ENCODE measurements at places on chromosomes 3 and 15. TPM values are rescaled to one million over a fixed set of nuclear protein-coding genes. Genes with fewer than 3 reads are reported as not detected.

The XYLB gene
- polyA plus RNA-seq, result 1.5 TPM

The GOLGA8T gene
- polyA plus RNA-seq, result not detected

GRCh38 chr3:177426878-177427495, 229.7 kb upstream of the TBL1XR1 start:
- H3K4me1 ChIP-seq, result peaks cover 29% of the 10 kb centered on the region
- H3K27me3 ChIP-seq, result peaks cover 3% of the 10 kb centered on the region
- peaks cover 3% of the 10 kb centered on the region for H3K36me3 ChIP-seq
- H3K27ac ChIP-seq, result peak overlapping the region; percentile 85
- H3K4me3 ChIP-seq, result peak overlapping the region; percentile 65

The GRK7 gene
- 0.09 TPM for polyA plus RNA-seq

GRCh38 chr3:14148041-14148985, 23.5 kb downstream of the TMEM43 start:
- peak overlapping the region; percentile 93 for H3K27ac ChIP-seq
- H3K36me3 ChIP-seq, result peaks cover 16% of the 10 kb centered on the region
- peaks cover 30% of the 10 kb centered on the region for H3K4me1 ChIP-seq

DNA sequence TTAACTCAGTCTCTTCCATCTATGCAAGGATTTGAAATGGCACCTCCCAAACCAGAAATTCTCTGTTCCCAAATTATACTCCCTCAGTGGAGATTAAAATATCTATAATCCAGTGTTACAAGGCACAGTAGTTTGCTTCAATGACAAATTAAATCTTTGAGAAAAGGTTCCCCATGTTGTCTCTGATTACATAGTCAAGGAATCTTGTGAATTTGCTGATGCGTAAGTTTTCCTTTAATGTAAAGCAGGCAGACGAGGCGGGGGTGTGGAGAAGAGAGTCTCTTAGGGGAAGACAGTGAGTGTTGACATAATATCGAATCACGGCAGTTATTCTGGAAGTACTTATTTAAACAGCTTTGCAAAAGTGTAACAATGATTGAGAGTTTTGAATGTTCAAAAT, 236.4 kb upstream of the RARB start:
- DNase-seq, result no peak
- H3K4me1 ChIP-seq, result no peaks in the 10 kb centered on the region
- H3K27me3 ChIP-seq, result no peaks in the 10 kb centered on the region
- no peak overlapping the region for H3K27ac ChIP-seq
- no peak overlapping the region for H3K4me3 ChIP-seq
- no peaks in the 10 kb centered on the region for H3K36me3 ChIP-seq

The ACSBG1 gene
- 0.07 TPM for polyA plus RNA-seq

GRCh38 chr3:146814601-146815315, 209.6 kb upstream of the PLSCR5 start:
- H3K36me3 ChIP-seq, result no peaks in the 10 kb centered on the region
- no peak for DNase-seq
- no peak overlapping the region for H3K4me3 ChIP-seq

The MORC1 gene
- polyA plus RNA-seq, result not detected

DNA sequence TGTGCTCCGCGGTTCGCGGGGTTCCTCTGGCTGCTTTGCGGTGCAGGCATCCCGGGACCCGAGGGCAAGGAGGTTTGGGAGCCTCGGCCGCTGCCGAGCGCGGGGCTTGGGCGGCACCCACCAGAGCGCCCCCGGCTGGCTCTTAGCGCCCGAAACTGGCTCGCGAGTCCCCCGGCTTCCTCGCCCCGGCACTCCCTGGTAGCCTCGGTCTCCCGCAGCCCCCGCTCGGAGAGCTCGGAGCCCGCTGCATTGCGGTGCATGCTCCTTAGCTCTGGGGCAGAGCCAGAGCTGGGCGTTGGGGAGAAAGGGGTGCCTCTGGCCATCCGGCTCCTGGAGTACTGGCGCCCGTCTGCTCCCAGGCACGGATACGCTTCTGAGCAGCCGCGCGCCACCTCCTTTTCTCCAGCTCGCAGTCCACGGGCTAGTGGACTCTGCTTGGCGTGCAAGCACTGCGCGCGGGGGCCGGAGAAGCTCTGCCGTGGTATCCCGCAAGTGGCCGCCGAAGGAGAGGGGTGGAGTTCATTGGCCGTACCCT, 753 bp downstream of the EPHB1 start:
- no peaks in the 10 kb centered on the region for H3K36me3 ChIP-seq
- peaks cover 10% of the 10 kb centered on the region for H3K4me1 ChIP-seq
- H3K27me3 ChIP-seq, result peaks cover 4% of the 10 kb centered on the region
- no peak overlapping the region for H3K4me3 ChIP-seq
- DNase-seq, result no peak
- H3K27ac ChIP-seq, result no peak overlapping the region

The CSNK1G1 gene
- 11.6 TPM for polyA plus RNA-seq

DNA sequence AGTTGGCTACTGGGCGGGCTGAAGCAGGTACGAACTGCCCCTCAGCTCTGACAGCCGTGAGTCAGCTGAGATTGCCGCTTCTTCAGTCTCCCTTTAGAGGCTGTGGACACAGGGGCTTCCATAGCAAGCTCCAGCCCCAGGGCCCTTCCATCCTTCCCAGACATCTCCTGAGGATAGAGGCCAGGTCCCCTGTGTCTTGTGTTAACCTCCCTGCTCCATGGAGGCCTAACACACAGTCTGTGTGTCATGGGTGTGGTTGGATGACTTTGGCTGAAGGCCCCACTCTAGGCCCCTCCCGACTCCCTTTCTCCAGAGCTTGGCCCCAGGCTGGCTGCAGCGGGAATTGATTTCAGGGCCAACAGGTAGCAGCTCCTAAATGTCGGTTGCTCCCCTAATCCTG, 116.1 kb upstream of the TLE3 start:
- H3K27me3 ChIP-seq, result peaks cover 4% of the 10 kb centered on the region
- H3K4me3 ChIP-seq, result no peak overlapping the region
- no peak for DNase-seq
- no peaks in the 10 kb centered on the region for H3K4me1 ChIP-seq

DNA sequence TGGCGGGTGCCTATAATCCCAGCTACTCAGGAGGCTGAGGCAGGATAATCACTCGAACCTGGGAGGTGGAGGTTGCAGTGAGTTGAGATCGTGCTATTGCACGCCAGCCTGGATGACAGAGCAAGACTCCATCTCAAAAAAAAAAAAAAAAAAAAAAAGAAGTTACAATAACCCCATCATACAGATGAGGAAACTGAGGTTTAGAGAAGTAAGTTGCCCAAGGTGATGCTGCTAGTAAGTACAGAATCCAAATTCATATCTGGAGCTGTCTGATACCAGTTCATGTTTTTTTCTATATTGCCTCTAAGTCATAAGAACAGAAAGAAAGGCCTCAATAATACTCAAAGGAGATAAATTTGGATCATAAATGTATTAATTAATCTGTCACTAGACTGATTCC, 40.6 kb downstream of the MCF2L2 start:
- H3K4me3 ChIP-seq, result no peak overlapping the region
- no peak overlapping the region for H3K27ac ChIP-seq
- DNase-seq, result no peak

All from immature natural killer cell (primary cell).